ENCODE measurements at places on chromosomes 3 and 15.
A peak's percentile ranks its signal among the peaks of the same experiment; 100 is the strongest.

DNA sequence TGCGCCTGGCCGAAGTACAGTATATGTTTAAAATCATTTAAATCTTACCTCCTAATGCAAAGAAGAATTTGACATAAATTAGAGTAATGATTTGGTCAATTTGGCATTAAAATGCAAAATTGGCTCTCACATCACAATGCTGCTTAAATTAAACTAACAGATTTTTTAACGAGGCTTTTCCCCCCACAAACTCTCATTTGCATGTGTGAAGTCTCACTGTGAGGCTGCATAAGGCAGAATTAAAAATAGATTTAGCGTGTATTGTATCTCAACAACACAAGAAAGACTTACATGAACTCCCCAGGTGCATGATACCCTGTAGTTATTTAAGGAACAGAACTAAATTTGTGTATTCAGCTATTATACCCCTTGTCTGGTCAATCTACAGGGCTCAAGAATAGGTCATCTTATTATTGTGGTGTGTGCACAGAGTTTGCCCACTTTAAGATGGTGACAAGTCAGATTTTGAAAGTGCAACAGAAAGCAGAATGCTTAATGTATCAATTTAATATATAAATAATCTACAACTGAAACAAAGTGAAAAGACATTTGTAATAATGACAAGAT is 897.9 kb downstream of the EPHA3 start:
- DNase-seq: no peak

GRCh38 chr3:144948711-144949110 is 977.1 kb downstream of the DIPK2A start:
- DNase-seq: no peak

DNA sequence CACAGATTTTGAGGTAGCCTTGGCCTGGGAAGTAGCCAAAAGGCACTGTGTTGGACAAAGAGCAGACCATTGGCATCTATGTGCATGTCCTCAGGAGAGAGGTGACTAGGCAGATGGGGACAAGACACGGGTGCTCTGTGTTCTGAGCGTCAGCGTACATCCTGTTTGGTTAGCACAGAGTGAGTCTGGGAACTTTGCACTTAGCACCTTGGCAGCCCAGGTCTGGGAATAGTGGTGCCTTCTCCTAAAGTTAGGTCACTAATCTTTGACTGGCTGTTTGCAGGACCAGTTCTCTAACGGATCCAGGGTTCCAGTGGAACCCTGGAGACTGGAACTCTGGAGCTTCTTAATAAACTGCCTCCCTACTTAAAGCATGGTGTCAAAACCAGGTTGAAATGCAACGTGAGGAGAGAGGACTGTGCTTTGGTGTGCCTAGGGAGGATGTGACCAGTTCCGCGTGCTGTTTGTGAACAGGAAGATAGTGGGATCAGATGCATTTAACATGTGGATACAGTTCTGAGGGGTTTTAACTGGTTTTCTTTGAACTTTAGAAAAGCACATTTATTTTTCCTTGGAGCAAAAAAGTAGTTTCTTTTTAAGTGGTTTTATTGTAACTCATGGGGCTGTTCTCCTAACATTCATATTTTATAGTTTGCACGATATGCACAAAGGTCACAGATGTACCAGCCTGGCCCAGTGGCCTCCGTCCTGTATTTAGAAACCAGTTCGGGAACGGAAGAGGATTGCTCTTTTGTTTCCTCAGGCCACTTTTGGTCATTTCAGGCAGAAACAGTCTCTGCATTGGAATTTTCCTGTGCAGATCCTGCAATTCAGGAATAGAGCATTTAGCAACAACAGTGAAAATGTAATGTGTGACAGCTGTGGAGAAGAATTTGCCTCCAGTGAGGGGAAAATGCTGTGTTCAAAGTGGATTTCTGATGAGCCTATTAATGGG is 48.8 kb downstream of the ABHD2 start:
- DNase-seq: no peak

GRCh38 chr15:73914145-73914544 is 12.1 kb upstream of the LOXL1 start:
- no peak for DNase-seq

GRCh38 chr15:85406916-85407315 is 26.5 kb downstream of the AKAP13 start:
- DNase-seq: no peak

GRCh38 chr15:63436872-63437375 is 55.3 kb upstream of the CA12 start:
- peak; percentile 40 for DNase-seq
